ENCODE measurements at places on chromosomes 4 and X.

GRCh38 chr4:129350834-129351721 lies 255.1 kb downstream of the C4orf33 start:
- DNase-seq: no peak

GRCh38 chr4:97900229-97900628 lies 243.0 kb downstream of the STPG2 start:
- DNase-seq: no peak

DNA sequence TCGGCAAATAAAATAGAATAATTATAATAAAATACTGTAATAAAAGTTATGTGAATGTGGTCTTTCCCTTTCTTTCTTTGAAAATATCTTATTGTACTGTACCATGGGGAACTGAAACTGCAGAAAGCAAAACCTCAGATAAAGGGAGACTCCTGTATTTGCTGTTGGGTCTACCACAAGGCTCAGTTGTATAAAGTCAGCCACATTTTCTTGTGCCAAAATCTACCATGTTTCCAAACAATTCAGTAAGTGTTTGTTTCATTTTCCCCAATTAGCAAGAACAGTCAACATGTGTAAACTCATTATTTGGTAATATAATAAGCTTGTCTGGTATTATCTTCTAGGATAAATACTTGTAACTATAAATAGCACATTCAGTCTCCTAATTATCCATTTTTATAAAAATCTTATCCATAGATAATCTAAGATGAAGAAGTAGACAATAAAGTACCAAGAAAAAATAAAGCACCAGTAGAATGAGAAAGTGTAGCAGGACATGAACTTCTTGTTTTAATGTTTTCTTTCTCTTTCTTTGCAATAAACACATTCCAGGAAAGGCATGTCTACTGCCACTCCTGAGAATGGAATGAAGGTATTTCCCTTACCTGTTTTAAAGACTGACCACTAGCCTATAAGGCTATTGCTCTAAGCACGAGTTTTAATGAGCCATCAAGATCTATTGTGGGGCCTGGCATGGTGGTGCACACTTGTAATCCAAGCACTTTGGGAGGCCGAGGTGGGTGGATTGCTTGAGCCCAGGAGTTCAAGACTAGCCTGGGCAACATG lies 15.0 kb upstream of the OTUD4 start:
- no peak for DNase-seq

DNA sequence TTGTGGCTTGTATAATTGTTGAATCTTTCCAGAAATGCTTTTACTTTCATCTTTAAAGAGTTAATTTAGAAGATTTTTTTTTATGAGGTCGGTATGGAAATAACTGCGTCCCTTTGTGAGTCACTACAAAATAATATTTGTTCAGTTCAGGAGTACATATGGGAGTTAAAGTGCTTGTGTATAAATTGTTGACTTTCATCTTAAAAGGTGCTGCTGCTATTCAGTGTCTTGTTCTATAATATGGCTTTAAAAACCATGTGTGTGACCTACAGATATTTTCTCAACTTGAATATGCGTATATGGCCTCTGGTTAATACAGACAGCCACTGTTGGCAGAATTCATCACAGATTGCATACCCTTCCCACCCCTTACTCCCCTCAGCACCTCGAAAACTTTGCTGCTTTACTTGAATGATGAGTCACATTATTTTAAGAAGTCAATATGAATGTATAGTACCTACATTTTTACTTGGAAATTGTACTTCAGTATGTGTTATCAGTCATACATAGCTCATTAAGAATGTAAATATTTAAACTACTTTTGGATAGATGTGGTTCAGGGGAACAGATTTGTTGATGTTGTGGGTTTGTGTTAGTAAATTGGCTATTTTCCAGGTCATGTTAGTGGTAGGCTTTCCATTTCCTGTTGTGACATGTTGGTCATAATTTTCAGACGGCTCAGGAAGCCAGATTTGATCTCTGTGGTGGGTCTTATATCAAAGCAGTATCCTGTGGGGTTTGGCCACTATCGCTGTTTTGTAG lies 1.5 kb downstream of the CLCN3 start:
- DNase-seq: no peak
